Right lobe of liver (tissue), 6 donors: ENCODE measurements at places on chromosomes 6 and 20.

GRCh38 chr6:119186490-119186889 lies 108.0 kb upstream of the FAM184A start:
- no peak for DNase-seq

DNA sequence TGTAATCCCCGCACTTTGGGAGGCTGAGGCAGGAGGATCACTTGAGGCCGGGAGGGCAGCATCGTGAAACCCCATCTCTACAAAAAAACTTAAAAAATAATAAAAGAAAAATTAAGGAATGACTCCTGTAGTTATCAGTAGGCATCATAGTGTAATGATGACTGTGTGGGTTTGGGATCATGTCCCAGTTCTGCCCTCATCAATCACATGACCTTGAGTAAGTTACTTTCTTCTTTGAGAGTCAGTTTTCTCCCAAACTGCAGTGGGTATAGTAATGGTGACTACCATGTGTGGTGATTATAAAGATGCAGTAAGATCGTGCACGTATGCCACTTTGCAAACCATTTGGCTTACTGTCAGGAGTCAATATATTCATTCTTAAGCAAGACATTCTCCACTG lies 89.2 kb downstream of the TXNDC5 start:
- DNase-seq = no peak

GRCh38 chr6:84652356-84653026 lies 111.9 kb downstream of the TBX18 start:
- DNase-seq = no peak

- DNase-seq = peak; percentile 83
Measured at GRCh38 chr20:22586645-22587310, 2.4 kb upstream of the FOXA2 start.

DNA sequence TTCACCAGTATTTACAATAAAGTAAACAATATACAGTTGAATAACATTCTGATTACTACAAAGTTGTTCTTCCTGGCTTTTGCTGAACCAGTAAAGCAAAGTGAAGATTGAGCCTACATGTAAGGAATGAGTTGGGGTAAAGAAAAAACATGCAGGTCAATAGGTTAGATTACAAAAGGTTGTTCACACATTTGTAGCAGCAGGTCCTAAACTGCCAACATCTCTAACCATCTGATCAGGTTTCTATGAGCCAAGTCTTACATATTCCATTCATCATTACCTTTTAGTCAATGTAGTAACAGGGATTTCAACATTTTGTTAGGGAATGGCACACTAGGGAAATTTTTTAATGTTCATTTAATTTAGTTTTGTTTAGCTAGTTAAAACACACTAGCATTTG lies 9.3 kb upstream of the CALHM6 start:
- DNase-seq = no peak

DNA sequence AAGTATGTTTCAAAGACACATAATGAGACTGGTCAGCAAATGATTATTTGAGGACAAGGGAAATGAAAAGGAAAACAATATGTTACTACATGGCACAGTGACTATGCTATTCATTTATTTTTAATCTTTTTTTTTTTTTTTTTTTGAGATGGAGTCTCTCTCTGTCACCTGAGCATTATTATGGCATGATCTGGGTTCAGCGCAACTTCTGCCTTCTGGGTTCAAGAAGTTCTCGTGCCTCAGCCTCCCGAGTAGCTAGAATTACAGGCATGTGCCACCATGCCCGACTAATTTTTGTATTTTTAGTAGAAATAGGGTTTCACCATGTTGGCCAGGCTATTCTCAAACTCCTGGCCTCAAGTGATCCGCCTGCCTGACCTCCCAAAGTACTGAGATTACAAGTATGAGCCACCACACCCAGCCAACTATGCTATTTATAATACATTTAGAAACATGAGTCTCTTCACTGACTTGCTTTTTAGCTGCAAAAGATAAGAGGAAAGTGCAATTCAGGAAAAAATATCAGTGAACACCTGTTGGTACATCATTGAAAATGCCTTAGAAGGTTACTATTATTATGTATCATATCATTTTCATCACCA lies 3.4 kb downstream of the CALHM4 start:
- DNase-seq = no peak

- peak; percentile 86 for DNase-seq
Measured at GRCh38 chr6:151390851-151391470, 398 bp downstream of the ZBTB2 start.

DNA sequence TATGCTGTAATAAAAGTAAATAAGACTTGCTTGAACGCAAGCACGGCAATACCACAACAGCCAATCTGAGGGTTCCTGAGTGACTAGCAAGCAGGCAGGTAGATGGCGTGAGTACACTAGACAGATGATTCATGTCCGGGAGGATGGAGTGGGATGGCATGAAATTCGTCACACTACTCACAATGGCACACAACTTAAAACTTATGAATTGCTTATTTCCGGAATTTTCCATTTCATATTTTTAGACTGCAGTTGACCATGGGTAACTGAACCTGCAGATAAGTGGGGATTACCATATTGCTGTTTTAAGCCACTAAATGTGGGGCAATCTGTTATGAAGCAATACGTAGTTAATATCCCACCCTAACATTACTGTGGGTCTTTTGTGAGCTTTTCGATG lies 93.6 kb upstream of the NFATC2 start:
- no peak for DNase-seq

DNA sequence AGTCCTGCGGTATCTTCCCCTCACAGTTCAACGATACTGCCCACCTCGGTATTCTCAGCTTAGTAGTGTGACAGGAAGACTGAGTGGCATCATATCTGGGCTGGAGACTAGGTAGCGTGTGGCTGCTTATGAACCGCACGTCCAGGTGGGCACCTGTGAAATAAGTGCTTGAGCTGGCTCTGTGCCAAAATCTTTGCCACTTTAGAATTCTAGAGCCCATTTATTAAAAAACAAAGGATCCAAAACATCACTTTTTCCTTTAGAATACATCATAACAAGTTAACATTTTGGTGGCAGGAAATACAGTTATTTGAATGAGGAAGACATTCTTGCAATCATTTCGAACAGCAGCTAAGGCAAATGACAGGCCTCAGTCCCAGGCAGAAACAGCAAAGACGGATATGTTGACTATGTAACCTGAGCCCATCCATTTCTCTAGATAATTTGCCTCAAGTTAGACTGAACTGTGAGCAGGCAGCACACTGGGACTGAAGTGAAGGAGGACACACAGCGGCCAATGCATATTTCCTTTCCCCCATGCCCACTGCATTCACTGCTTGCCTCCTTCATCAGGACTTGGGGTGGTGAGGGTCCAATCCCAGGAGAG lies 136.6 kb downstream of the GMDS start:
- no peak for DNase-seq

DNA sequence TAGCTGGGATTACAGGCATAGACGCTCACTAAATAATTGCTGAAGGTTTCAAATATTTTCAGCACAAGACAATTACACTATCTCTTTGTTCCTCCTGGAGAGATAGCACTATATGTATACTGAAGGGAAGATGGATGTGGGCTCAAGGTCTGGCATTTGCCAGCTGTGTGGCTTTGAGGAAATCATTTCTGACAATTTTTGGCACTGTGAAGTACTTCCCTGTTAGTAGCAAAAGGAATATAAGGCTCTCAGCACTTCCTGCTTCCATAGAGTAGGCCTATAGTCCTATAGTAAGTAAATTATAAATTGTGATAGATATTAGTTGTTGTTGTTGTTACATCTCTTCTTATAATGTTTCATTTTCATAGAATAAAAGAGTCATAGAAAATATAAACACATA lies 271.1 kb downstream of the SAMD5 start:
- DNase-seq = no peak

- DNase-seq = no peak
Measured at GRCh38 chr6:139457476-139457875, 83.0 kb upstream of the CITED2 start.

DNA sequence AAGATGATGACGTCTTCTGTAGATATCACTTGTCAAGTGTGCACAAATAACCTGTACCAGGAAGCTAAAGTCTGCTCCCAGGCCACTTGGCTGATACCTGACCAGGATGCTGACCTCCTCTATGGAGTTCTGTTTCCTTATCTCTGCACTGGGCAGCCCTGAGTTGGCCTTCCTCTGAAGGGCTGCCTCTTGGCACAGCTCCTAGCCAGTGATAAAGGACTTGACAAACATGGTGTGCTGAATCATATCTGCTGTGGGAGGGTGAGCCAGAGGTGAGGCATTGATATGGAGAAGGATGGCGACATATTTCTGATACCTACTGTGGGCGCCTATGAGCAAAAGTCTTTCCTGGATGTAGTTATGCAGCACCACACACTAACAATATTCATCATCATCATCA lies 32.8 kb upstream of the FOXA2 start:
- peak; percentile 47 for DNase-seq

DNA sequence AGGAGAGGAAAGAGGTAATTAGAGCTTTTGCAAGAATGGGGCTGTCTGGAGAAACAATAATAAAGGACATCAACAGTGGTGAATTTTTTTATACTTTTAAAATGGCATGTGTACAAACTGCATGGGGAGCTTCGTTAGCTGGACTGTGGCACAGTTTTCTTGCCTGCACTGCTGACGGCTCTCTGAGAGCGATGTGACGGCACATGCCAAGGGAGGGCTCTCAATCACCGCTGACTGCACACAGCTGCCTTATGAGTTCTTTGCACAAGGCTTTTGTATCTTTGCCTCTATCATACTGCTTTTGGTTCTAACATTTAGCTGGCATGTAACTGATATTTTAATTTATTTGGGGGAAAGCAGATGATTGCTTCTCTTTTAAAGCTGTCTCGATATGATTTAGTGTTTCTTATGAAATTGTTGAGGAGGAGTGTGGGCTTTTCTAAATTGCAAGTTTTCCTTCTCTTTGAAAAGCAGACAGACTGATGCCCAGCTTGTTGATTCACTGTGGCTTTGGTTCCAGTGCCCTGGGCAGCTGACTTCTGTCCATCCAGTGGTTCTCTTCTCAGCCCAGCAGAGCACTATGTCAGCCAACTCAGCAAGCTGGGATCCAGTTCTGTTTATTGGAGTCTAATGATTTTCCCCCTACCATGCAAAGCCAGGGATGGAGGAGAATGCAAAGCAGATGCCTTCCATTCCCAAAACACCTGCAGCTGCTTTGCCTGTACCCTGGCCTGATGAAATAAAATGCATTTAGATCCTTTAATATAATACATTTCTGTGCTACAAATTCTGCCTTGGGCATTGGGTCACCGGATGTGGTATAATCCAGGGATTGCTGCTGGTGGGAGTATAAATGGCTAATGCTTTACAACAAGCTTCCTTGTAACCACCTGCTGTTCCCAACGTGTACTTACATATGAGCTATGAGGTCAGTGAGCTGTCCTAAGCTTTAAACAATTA lies 323.9 kb downstream of the ZFAND3 start:
- DNase-seq = no peak

- no peak for DNase-seq
Measured at GRCh38 chr6:14742171-14742570, 503.7 kb upstream of the JARID2 start.

DNA sequence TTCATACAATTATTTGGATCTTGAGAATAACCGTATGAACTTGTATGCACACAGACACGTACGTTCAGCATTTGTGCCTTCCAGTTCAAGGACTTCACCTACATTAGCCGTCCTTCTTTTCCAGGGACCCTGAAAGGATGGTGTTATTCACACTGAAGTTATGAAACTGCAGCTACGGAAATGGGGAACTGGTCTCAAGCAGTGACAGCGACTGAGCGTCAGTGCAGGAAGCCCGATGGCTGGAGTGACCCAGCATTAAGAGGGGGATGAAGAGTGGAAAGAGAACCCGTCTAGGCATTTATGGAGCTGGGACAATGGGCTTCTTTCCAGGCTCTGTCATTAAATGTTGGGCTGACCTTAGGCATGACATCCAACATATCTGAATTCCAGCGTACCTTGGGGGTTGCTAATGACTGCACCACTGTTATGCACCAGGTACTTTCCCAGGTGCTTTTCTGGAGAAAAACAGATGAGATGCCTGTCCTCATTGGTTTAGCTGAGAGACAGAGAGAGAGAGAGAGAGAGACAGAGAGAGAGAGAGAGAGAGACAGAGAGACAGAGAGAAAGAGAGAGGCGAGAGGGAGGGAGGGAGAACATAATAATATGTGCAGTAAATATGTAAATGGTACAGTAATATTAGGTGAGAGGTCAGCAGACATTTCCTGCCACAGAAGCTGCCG lies 204.7 kb upstream of the EXOC2 start:
- no peak for DNase-seq

DNA sequence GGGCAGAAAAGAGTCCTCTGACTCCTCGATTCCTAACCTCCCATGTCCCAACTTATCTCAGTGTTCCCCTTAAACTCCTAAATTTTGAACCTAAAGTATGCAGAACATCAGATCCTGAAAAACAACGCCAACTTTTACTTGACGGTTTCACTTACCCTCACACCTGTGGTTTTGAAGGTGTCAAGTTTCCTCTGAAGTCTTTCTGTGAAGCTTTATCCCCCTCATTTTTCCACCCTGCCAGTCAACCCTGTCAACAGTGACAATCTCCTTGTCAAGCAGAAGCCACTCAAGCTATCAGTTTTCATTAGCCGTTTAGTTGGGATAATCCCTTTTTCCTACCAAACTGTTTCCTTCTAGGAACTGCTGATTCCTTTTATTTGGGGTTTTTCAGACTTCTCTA lies 245.4 kb upstream of the PREP start:
- DNase-seq = no peak

GRCh38 chr6:113824411-113824810 lies 32.7 kb upstream of the MARCKS start:
- DNase-seq = no peak

DNA sequence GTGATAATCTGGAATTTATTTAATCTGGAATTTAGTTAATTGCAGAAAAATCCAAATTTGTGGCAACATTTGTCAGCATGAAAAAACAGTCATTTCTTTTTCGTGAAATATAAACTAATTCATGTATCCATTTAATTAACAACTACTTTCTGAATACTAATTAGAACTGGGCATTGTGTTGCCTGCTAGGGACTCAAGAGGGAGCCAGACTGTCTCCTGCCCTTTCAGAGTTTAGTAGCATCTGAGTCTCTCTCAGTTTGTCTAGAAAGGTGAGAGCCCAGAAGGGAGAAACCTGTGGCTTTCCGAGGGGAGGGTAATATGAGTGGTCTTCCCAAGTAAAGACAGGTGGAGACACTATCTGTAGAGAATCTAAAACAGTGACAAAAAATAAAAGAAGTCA lies 210.9 kb upstream of the HDDC2 start:
- no peak for DNase-seq

GRCh38 chr6:38146021-38146733 lies 326.6 kb downstream of the ZFAND3 start:
- no peak for DNase-seq

DNA sequence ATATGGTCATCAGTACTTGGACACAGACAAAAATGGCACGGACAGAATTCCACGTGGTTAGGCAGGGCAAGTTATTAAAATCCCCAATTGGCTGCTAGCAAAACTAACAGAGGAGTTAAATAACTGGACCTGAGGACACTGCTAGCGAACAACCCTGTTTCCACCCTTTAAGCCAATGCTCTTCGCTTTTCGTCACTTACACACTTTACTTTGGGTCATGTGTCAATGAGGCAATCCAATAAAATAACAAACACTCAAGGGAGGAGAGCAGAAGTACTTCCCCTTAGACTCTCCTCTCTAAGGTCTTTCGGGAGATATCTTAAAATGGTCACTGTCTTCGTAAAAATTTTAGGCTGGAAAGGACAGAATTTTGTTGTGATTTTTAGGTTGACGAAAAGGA lies 68.6 kb downstream of the LCA5 start:
- DNase-seq = no peak
